ENCODE measurements at places on chromosomes 3 and 15.

DNA sequence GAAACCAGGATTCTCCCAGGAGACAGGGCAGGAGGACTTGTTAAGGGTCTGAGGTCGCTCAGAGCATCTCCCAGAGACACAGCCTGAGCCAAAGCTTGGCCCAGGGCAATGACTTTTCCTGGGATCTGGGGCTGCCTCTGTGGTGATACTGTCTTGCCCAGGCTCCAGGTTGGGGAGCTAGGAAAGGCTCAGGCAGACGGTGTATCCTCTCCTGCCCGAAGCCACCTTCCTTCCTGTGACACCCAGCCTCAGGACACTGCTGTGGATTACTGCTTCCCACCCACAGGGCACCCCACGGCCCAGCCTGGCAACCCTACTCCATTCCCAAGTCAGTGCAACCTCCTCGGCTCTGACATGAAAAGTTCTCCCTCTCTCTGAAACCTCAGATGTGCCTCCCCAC, 31.9 kb downstream of the SCN5A start:
- no peak for DNase-seq

DNA sequence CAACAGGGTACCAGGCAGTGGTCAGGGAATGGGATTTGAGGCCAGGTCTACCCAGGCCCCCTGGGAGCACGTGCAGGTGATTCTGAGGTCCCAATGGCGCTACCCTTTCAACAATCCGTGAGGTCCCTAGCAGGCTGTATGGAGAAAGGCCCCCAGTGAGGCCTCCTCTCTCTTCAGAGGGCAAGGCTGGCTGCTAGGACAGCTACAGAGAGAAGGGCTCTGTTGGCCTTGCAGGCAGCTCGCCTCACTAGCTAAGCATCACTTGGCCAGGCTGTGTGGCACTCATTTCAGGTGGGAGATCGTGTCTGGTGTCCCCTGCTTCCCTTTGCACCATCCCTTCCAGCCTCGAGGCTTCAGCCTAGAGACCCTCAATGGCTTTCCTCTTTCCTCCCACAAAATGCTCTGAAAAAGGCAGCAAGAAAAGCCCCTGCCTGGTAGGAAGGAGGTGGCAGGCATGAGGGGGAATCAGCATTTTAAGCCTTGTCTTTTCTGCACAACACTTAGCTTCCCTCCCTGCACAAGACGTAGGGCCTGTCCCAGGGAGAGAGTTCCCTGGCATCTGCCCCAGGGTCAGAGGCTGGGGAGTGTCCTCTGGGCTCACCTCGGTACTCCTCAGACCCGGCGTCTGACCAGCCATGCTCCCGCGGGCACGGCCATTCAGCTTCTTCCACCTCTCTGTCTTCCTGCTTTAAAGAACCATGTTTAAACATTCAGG, 111.8 kb downstream of the ASB7 start:
- no peak for DNase-seq

DNA sequence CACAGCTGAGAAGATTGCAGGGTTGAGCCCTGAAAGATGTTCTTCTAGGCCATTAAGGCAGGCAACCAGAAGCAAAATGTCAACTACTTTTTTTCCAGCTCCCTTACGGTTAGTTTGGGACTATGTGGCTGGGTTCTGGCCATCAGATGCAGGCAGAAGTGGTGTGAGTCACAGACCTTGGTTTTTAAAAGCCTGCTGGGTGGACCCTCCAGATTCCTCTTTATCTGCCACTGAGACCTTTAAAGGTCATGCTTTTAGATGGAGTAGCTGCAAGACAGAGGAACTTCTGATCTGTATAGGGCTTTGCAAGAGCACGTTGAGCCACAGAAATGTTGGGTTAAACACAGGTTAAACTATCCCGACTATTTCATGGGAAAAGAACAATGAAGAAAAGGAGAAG, 102.9 kb downstream of the CHST2 start:
- DNase-seq: no peak

- DNase-seq: no peak
Measured at GRCh38 chr3:41267975-41268640, 68.8 kb downstream of the CTNNB1 start.

- no peak for DNase-seq
Measured at GRCh38 chr15:84836844-84837243, 19.7 kb downstream of the ALPK3 start.

DNA sequence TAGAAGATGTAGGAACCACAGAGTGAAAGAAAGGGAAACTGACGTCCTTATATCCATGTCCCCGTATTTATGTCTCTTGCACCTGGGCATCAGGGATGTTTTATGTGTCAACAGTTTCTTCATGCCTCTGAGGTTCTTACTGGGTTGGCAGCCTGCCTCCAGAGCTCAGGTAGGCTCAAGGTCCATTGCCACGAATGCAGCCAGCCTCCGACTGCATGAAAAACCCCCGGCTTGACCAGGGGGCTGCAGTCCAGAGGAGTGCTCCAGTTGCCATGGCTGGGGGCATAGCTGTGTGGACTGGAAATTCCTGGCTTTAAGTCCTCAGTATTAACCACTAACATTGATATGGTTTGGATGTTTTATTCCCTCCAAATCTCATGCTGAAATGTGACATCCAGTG, 2.8 kb upstream of the CSPG5 start:
- no peak for DNase-seq

GRCh38 chr3:99967796-99968195, 146.5 kb downstream of the FILIP1L start:
- DNase-seq: no peak

- DNase-seq: no peak
Measured at GRCh38 chr3:174651951-174652350, 207.2 kb upstream of the NAALADL2 start.

DNA sequence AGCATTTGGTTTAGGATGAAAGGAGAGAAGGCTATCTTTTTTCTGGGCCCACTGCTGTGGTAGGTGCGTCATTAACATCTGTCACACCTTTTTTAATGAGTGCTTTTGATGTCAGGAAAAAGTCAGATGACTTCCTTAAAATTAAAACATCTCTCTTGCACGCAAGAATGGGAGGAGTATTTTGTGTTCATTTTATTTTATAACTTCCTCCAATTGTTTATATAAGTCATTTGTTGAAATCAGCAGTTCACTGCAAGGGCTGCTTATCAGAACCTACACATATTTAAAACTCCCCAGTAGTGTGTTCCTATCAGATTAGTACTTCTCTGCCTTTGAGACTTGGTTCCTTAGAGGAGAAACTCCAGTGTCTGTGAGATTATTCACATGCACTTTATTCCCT, 143.8 kb downstream of the NEO1 start:
- no peak for DNase-seq

GRCh38 chr15:90586948-90587347, 57.2 kb downstream of the CRTC3 start:
- DNase-seq: no peak

DNA sequence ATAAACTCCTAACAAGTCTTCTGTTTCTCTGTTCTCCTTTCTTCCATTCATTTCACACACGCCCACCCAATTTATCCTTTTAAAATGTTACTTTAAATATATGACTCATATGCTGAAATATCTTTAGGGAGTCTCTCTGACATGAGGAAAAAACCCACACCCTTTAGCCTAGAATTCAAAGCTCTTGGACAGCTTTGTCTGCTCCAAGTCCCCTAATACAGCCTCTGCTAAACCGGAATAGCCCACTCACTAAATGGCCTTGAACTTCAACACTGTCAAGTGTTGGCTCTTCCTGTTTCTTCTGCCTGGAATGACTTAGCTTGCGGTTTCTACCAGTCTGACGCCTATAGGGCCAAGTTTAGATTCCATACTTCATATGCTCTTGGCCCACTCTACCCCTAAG, 3.3 kb upstream of the CD96 start:
- DNase-seq: no peak

DNA sequence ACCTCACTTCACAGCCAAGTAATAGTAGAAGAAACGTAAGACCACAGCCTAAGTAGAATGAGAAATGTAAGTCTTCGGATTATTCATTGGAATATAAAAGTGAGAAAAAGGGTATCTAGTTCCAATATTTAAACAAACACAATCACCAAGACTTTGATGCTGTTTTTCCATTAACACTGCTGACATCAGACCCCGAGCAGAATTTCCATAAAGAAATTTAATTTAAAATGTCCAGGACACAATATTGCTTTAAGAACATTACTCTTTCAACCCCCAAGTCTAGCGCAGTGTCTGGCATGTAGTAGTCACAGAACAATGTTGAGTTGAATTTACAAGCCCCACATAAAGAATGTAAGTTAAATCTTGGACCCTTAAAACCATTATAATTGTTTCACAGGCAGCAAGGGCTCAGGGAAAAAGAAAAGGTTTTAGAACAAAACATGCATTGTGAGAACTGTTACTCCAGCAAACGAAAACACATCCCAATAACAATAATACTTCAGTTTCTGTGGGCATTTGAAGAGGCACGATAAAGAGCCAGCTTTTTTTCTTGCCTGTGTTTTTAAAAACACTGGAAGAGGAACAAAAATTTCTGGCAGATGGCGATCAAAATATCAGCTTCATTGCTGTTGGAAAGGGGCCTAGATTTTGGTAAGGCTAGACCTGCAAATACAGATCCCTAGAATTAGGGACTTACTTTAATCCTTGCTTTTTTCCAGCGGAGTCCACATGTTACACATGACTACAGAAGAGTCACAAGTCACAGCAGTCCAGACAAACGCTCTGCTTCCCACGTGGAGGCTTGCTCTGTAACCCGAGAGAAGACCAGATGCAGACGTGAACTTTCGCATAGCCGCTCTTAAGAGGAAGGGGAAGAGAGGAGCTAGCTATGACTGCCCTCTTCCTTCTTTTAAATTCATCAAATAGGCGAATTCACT, 77.9 kb upstream of the IGSF10 start:
- no peak for DNase-seq

- peak; percentile 24 for DNase-seq
Measured at GRCh38 chr15:41465822-41466421, 27.8 kb upstream of the ITPKA start.

DNA sequence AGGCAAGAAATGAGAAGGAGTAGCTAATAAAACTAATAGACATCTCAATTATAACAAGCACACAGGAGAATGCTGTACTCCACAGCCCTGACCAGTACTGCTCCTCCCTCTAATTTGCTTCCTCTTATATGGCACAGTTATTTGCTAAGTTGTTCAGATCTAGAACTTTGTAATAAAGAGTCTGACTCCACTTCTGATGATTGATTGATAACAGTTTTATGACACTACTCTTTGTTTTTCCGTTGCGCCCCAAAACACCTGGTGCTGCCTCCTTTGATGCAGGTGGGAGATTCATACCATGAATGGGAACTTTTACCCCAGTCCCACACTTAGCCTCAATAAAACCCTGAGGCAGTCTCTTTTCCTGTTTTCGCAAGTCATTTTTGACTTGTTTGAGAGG, 777.7 kb downstream of the GBE1 start:
- no peak for DNase-seq

- no peak for DNase-seq
Measured at GRCh38 chr3:87390821-87391220, 114.4 kb upstream of the POU1F1 start.
